ENCODE measurements at places on chromosomes 11 and 22.

DNA sequence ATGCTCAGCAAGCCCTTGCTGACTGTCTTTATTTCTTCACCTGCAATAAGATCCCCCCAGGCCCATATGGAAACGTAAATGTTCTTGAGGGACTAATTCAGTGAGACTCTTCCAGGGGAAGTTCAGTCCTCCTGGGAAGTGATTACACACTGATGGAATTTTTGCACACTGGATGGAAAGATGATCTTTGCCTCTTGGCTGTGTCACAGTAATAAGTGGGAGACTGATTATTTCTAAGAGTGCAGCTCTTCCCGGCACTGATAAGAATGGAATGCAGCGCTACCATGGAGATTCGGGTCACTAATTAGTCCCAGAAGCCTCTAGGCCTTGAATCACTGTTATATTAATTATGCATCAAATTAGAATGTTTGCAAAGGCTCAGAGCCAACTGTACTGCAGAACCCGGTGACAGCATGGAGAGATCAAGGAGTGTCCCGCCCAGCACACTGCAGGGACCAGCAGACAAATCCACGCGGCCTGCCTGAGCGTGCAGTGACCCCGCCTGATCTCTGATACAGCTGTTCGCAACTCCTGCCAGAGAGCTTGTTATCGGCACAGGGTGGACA, 178.3 kb downstream of the SNX19 start:
- no peak for DNase-seq

DNA sequence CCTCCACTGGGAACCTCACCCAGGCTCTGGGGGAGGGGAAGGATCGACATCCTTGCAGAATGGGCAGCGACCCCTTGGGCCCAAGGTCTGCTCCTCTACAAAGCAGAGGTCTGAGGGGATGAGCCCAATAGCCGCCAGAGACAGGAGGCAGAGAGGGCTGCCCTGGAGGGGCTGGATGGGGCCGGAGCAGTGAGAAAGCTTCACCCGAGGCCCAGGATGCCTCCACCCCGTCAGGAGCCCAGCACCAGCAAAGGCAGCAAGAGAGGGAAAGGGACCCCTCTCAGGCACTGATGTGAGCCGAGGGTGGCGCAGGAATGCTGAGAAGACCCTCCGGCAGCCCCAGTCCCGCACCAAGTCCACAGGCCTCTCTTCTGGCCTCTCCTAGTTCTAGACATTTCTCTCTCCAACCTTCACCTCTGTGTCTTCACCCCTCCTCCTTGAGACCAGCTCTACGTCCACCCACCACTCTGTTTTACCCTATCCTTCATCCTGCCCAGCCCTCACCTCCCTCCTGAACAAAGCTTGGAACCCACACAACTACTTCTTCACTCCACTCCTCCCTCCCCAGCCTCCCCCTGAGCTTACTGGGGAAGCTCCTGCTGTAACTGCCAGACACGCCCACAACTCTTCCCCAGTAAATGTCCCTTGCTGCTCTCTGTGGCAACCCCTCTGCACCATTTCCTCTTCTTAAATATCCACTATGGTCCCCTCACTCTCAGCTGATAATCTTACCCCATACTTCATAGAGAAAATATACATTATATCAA, 131.9 kb downstream of the MPPED1 start:
- no peak for DNase-seq

DNA sequence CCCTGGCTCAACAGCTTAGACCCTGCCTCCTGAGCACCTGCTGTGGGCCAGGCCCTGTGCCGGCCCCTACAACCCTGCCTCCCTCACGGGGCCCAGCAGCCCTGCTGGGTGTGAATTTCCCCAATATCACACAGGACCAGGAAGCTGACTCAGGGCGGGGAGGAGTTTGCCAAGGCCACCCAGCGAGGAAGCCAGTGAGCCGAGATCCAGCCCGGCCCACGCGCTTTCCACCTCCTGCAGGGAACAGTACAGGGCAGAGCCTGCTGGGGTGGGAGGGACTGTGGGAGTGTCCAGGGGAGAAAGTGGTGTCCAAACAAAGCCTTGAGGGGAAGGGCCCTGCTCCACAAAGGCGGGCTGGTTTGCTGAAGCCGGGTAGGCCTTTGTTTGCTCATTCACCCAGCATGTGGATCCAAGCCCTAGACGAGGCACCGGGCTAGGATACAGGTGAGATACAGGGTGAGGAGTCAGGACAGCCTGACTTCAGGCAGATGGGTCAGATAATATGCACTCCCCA, 26.8 kb downstream of the RPL3 start:
- DNase-seq = no peak

GRCh38 chr22:25704701-25705100, 37.3 kb upstream of the MYO18B start:
- DNase-seq = no peak

- no peak for DNase-seq
Observed at GRCh38 chr11:16418428-16419097, 62.2 kb upstream of the SOX6 start.

GRCh38 chr11:126340960-126341606, 14.4 kb upstream of the ST3GAL4 start:
- no peak for DNase-seq

DNA sequence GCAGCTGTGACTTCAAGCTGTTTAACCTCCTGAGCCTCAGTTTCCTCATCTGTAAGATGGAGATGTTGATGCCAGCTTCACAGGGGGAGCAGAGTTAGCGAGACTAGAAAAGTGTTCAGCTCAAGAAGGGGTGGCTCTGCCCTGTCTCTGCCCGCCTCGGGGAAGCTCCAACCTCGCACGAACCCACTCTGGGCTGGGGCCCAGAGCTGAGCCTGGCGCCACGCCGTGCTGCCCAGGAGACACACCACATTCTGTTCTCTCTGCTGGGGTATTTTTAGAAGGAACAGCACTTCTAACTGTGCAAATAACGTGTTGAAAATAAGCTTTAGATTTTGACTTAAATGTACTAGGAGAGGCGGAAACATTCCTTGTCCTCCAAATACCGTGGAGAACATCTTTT, 74.1 kb downstream of the PHF21B start:
- no peak for DNase-seq

DNA sequence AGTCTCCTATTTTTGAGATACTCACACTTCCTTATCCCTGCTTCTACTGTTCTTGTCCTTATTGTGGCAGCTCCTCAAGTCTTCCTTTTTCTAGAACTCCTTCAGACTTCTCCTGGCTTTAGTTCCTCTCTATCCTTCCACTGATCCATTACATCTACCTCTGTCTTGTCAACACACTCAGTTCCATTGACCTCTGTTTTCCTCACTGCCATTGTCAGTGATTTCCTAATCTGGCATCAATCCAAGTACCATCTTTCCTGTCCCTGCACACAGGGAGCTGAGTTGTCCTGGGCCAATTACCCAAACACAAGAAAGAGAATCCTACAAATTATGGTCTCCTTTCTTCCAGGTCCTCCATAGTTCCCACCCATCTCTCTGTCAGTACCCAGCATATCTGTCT, 27.9 kb upstream of the RIC3 start:
- DNase-seq = no peak

DNA sequence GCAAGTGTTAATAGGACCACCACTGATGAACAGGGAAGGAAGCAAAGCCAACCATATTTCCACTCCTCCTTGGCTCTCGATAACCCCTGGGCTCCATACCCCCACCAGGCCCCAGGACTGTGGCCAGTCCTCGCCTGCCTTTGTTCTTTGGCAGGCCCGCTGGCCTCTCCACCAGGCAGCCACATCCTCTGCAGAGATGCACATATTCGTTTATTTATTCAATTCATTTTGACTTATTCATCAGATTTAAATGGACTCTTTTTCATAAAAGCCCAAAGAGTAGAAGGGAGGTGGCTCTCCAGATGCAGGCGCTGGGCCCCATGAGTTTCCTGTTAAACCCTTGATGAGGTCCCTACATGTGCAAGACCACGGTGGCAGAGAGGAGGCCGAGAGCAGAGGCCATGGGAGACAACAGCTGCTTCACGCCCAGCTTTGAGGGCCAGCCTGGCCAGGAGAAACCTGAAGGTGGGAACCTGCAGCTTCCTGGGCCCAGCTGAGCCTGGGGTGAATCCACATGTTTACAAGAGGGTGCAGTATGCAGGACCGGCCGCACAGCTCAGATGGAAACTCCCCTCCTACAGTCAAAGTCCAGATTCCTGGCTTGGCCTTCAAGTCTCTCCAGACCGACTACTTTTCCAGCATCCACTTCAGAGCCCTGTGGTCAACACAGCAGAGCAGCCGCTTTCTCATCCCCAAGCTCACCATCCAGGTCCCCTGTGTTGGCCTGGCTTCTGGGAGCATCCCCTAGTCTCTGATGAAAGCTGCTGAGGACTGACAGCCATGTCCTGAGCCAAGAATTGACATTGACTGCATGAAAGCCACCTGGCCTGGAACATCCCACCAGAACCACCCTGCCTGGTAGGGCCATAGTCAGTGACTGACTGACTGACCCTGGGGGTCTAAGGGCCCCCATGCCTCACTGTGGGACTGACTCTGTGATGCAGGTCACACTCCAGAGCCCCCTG, 39.7 kb upstream of the CCND1 start:
- no peak for DNase-seq

- no peak for DNase-seq
Observed at GRCh38 chr11:1730059-1730629, 20.3 kb downstream of the IFITM10 start.

DNA sequence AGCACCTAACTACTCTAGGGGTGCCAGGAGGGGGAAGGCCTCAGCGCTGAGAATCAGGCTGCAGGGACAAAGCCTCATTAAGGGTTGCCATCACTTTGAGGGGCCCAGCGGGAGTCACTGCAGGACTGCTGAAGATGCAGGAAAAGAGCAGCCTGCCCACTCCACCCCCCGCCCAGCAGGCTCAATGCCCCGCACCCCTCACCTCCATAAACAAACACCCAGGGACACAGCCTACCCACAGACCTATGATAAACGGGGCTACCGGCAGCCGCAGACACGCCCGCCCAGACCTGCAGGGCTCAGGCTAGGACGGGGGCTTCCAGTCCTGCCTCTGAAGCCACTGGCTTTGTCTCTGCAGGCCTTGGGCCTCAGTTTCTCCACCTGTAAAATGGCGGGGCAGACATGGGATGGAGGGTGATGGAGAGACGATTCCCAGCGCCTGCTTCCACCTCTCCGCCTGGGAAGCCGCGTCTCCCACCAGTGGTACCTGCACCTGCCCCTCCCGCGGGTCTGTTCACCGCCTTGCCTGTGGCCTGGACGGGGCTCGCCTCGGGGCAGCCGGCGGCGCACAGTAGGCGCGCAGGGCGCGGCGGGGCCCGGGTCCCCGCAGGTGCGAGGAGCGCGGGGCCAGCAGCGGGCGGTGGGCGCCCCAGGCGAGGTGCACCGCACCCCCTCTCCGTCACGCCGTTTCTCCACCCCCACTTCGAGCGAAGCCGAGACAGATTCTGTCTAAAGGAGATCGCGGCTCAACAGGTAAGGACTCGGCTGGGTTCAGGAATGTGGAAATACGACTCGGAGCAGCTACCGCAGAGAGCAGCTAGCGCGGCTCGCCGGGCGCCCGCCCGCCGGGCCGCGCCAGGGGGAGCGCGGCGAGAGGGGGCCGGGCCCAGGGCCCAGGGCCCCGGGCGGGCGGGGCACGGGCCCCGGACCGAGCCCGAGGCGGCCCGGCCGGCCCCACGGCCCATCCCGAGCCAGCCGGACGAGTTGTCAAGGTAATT, 1.5 kb downstream of the WNT7B start:
- DNase-seq = no peak

DNA sequence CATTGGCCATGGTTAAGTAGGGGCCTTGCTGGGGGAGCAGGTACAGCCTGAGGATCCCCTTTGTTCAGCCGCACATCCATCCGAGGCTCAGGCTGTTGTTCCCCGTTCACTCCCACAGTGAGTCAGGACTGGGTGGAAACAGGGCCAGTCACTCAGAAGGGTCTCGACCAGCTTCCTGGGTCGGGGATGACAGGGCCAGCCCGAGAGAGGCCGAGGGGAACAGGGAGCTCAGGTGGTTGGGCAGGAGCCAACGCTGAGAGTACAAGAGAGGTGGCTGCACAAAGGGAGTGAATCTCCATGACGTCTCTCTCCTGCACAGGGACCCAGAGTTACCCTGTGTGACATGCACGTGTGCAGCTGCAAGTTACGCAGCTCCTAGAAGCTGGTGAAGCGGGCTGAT, 97.2 kb upstream of the SHANK2 start:
- DNase-seq = no peak

GRCh38 chr11:58994171-58994570, 54.9 kb downstream of the GLYATL1 start:
- DNase-seq = no peak

- DNase-seq = no peak
Observed at GRCh38 chr11:31509051-31509428, 382 bp downstream of the IMMP1L start.

- DNase-seq = no peak
Observed at GRCh38 chr11:93444617-93445073, 98.5 kb downstream of the SMCO4 start.

DNA sequence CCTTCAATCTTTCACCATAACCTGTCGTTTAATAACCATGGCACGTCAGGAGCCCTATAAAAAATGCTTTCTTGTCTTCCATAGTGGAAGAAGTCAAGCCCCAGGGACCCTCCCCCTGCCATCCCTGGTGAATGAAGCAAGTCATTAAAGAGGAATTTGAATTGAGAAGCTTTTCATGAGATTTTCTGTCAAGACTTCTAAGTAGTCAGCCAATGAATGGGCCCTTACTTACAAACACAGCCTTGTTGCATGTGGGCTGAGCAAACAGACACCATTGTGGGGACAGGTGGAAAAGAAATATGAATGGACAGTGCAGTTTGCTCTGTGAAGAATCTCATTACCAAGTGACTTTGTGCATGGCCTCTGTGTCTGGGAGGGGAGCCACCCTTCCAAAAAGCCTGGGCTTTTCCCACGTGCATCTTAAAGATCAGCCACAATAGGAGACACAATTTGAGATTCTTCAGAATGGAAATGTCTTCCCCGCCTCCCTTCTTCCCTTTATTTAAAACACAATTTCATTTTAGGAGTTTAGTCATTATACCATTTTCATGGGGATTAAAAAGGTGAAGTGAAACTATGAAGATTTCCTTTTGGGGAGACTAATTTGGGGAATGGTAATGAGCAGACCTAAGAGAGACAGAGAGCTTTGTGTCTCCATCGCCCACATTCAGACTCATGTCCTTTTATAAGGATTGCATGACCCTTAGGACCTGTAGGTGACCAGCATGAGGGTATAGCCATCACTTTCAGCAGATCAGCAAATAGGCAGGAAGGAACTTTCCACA, 152.0 kb downstream of the LRRC4C start:
- DNase-seq = no peak

- DNase-seq = no peak
Observed at GRCh38 chr11:61131998-61132555, 29.1 kb downstream of the VPS37C start.

DNA sequence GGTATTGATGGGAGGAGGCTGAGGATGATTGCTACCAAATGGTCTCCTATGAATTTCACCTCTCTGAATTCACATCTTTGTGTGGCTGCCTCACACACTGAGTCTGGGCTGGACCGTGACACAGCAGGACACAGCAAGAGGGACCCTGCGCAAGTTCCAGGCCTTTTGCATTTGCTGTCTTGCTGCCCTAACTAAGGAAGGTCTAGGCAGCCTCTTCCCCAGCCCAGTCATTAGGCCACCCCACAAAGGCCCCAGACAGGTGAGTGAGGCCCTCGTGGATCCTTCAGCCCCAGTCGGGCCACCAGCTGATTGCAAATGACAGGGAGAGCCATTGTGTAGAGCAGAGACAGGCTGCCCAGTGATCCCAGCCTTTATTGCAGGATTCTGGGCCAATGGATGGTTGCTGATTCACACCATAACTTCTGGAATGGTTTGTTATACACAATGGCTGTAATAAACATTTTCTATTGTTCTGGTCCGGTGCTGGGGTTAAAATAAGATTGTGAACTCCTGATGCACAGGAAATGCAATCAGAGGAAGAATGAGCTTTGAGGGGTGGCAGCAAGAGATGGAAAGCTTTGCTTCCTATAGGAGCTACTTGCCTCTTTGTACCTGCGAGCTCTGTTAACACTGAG, 28.5 kb upstream of the CSNK2A3 start:
- DNase-seq = no peak

Data from stimulated activated CD8-positive, alpha-beta memory T cell treated with anti-CD3 and anti-CD28 coated beads, Interleukin-4, amount 100 ng/mL, for 1 hour (primary cell).